CD4-positive, alpha-beta T cell treated with Interleukin-15 for 4 hours (primary cell): ENCODE measurements at places on chromosomes 7 and 10.

DNA sequence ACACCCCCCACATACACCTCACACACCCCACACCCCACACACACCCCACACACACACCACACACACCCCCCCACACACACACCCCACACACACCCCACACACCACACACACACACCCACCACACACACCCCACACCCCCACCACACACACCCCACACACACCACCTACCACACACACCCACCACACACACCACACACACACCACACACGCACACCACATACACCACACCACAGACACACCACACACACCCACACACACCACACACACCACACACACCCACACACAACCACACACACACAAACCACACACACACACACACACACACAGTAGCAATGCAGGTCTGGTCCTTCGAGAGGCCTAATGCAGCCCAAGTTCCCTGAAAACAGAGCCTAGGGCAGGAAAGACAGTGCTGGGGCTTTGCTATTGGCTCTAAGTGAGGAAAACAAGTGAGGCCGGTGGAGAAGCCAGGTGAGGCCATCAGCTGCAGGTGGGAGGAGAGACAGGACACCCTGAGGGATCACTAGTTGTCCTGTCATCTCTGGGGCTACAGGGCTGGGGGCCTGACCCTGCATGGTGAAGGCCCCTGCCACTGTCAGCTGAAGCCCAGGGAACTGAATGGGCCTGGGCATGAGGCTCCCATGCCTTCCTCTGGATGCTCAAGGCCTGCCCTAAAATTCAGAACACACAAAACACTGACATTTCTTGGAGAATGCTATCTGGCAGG lies 92.6 kb downstream of the CYTH3 start:
- DNase-seq, result no peak

GRCh38 chr10:117135026-117135372 lies 3.1 kb downstream of the VAX1 start:
- no peak for DNase-seq

- DNase-seq, result peak; percentile 41
Observed at GRCh38 chr10:79149662-79150443, 81.1 kb downstream of the ZMIZ1 start.

GRCh38 chr10:33609546-33609945 lies 275.1 kb upstream of the NRP1 start:
- DNase-seq, result no peak

DNA sequence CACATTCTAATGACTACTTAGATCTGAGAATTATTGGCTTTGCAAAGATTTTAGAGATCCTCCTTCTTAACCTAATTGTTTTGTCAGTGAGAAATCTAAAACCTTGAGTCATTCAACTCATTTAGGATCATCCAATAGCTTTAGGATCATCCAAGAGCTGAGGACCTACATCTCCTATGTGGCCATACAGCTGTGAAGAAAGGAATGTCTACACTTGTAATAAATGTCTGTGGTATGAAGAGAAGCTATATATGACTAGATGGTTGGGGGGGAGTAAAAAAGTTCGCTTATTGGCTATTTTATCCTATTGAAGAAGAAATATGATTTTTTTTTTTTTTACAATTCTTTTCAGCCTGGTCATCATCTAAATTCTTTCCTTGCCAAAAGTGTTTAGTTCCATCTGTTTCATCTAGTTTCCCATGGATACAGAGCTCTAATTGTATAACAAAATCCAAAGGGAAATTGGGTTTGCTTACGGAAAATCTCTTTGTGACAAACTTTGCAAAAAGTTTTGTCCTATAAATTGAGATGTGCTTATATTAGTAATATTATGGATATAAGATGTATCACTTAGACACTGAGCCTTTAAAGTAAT lies 196.7 kb downstream of the PRKG1 start:
- DNase-seq, result no peak
